GM12891 (cell line): ENCODE measurements at places on chromosomes 2 and 18.

DNA sequence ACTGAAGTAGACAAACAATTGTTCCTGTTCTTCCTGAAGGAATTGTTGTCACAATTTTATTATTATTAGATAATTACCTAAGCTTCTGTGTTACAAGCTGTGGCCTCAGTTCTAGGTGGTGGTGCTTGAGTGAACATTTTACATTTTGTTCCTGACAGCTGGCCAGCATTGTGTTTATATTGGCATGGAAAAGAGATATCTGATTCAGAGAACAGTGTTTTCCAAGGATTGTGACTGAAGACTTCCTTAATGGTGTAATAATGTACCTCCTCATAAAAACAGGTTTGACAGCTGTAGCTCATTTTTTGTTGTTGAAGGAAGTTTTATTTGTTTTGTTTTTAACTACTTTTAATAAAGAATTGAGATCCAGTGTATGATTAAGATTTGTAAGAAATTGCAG, 95.2 kb downstream of the EPB41L5 start:
- no peak for DNase-seq

DNA sequence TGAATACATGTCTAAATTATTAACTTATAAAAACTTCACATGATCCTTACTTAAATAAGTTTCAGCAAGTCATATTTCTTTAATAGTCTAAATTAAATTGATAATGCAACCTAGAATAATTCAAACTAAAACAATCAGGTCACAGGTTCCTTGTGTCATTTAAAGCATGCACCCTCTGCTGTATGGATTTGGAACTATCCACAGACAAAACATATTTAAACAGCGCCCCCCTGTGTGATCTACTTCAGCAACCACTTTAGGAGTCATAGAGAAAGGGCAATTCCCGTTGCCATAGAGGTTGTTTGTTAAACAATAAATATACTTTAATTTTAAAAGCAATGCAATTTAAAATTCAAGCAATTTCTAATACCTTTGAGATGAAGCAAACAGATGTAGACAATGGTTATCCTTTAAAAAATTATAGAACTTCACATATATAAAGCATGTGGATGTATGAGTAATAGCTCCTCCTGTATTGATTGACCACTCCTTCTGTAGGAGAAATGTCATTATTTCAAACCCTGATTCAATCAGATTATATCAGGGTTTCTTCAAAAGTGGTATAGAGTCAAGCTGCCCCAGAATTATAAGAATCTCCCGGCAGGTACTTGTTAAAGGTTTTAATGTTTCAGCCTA, 21.2 kb downstream of the GRB14 start:
- DNase-seq, result no peak

DNA sequence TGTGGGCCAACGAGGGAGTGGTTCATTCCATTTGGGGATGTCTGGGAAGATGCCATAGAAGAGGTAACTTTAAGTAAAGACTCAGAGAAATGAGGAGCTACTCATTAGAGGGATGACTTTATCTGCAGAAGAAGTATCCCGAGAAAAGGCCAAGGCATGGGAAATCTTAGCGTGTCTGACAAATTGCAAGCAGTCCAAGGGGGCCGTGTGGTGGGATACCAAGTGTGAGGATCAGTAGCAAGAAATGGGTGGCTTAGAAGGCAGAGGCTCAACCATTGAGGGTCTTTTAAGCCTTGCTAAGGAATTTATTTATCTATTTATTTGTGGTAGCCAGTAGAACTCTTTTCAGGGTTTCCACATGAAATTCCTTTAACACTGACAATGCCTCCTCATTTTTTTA, 436.4 kb downstream of the RNF144A start:
- no peak for DNase-seq

DNA sequence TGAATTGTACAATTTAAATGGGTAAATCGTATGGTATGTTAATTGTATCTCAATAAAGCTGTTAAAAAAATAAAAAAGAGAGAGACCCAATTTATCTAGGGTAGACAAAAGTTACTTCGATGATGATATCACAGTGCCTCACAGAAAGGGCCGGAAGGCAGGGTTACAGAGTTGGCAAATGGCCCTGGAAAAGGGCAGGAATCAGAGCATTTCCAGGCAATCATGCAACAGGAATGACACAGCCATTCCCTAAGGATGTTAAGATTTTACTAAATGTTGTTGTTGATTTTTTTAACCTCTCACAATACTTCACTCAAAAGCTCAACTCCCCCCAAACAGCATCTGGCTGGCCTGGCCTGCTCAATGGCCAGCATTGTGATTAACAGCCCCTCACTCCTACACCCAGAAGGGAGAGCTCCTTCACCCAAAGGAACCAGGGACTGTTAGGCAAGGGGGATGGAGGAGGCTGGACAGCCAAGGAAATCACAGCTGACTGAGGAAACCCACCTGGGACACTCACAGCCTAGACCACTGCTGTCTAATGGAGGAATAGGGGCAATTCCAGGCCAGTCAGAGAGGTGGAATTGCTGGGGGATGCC, 7.7 kb upstream of the SP100 start:
- no peak for DNase-seq

DNA sequence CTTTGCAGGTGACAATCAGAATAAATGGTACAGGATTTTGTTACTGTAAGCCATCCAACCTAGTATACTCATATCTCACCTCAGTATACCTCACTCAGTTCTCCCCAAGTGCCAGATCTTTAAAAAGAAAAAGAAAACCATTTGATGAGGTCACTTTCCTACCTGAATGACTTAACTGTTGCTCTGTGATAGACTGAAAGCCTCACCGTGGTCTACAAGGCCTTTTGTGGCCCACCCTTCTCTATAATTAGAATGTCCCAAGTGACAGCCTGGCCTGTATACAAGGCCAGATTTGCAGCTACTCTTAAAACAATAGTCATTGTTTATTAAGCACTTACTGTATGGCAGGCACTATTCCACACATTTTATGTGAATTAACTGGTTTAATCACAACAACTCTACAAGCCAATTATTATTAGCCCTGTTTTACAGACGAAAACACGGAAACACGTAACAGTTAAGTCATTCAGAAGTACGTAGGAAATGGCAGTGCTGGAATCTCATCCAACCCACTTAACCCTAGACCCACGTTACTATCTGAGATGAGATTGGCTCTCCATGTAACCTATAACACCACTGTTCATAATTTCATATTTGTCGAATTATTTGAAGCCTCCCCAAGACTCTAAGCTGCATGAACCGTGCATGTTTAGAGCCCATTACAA, 28.3 kb downstream of the PKP4 start:
- no peak for DNase-seq

GRCh38 chr2:81670885-81671284, 1366.3 kb upstream of the LRRTM1 start:
- DNase-seq, result no peak

DNA sequence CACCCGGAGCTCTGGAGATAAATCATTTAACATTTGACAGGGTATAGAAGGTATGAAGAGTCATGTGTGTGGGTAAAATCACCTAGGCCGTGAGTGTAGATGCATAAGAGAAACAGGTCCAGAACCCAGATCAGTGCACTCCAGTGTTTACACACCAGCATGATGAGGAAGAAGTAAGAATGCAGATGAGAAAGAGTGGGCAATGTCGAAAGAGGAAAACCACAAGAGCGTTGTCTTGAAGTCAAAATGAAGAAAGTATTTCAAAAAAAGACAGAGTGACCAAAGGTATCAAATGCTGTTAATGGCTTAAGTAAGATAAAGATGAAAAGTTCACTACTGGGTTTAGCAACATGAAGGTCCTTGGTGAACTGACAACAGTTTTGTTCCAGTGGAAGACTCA, 32.0 kb upstream of the PLB1 start:
- DNase-seq, result no peak
